ENCODE measurements at places on chromosomes 4 and X.

GRCh38 chrX:40530509-40530908, 50.3 kb upstream of the ATP6AP2 start:
- no peak for DNase-seq

DNA sequence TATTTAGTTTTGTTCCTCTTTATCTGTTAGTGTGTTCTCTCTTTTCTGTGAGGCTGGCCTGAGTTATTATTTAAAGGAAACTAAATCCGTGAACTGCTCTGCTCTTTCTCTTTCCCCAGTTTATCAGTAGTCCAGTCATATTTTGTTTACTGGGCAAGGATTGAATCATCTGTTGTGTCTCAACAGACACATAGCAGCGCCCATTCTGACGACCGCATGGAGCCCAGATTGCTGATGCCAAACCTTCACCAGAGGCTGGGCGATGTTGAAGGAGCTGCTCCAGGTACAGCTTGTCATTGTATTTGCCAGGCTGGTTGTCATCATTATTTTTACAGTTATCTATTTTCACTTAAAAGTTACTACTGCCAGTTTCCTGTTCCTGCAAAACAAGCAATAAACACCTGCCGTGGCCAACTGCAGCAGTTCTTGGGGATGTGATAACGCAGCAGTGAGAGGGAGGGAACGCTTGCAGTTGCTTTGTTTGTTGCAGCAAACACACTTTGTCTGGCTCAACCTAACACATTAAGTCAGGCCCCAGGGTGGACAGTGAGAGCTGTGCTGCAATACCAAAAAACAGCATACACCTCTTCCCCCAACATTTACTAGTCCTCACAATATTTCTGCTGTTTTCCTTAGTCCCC, 10.1 kb downstream of the REELD1 start:
- no peak for DNase-seq

DNA sequence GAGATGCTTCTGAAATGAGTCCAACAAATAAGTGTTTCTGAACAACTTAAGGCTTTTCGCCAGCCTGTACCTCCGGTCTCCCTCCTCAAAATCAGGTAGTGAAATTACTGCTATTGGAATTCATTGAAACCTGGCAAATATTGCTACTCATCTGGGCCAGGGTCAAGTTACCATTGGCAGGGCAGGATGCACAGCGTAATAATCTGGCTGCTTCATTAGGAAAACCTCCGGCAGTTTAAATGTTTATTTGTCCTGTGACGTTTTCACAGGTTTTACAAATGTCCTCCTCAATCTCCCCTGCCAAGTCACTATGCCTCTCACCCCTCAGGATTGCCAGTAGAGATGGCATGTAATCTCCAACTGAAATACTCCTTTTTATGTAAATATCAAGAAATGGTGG, 92.6 kb upstream of the KDR start:
- no peak for DNase-seq

GRCh38 chr4:84849051-84849640, 117.3 kb downstream of the WDFY3 start:
- DNase-seq = no peak

DNA sequence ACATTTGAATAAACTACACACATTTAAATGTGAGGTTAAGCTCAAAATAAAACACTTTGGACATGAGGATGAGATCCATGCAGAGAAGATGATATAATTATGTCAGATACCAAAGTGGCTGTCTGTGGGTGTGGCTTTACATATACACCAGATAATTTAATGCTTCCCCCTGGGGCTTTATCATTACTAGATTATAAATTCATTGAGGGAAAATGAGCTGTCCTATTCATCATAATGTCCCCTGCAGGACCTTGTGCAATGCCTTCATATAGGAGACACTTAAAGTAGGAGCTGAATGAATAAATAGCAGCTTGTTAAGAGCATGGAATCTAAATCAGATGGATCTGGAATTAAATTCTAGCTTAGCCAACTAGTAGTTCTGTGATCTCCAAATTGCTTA, 49.7 kb downstream of the OTC start:
- no peak for DNase-seq

GRCh38 chrX:97358941-97359340, 475.2 kb downstream of the RPA4 start:
- no peak for DNase-seq

DNA sequence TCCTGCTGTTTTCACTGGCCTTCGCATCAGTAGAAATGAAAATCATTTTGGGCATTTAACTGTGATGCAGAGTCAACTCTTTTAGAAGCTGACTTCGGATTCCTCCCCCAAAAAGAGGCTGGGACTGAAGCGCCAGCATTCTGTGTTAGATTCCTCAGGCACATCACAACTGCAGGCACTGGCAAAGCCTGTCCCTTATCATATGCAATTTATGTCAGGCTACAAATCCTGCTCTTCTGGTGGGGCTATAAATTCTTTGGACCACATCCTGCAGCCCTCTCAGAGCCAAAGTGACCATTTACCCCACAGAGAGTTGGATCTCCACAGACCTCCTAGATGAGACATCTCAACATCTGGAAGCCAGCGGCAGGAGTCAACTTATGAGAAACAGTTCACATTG, 138.4 kb downstream of the CBR4 start:
- DNase-seq = peak; percentile 89

DNA sequence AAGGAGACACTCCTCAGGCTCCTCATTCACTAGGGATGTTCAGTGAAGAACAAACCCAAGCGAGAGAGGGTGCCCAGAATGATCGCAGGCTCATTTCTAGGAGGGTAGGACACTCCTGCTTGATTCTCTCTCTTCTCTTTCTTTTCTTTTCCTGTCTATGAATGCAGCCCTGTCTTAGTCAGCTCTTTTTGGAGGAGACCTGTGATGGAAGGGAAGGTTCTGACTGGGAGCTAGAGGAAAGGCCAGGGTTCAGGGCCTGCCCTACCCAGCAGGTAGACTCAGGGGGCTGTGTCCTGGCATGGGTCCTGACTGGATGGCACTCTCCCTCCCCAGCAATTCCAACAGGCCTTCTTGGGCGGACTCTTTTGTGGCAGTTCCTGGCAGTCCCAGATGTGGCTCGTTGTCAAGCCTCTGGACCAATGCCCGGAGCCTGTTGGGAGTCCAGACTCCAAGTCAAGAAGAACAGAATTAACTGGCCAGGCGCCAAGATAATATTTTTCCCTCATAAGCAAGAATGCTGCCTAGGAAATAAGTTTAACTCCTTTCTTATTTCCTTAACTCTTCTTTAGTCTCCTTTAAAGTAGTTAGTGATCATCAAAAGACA, 139.4 kb upstream of the SCML1 start:
- DNase-seq = no peak

GRCh38 chrX:113539599-113540356, 699.1 kb upstream of the AMOT start:
- DNase-seq = no peak

DNA sequence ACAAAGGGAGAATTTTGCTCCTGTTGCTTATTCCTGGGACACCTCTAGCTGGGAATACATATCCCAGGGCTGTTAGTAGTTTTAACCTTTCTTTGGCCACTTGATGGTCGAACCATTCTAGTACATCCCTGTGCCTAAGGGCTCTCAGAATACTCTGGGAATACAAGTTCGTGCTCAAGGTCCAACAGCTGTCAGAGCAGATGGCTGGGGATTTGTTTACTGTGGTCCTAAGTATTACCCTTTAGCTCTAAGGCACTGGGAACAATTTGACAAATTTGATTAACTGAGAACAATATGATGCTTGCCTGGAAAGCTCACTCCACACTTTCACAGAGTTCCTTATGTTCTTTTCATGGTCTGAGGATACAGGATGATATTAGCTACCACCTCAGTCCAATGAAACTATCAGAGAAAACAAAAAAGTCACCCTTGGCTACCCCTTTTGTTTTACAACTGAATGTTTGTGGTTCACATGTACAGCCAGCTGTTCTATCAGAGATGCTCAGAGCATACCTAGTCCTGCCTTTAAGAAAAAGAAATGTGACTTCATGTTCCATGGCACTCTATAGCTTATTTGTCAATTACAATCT, 47.4 kb upstream of the PHOX2B start:
- DNase-seq = no peak

DNA sequence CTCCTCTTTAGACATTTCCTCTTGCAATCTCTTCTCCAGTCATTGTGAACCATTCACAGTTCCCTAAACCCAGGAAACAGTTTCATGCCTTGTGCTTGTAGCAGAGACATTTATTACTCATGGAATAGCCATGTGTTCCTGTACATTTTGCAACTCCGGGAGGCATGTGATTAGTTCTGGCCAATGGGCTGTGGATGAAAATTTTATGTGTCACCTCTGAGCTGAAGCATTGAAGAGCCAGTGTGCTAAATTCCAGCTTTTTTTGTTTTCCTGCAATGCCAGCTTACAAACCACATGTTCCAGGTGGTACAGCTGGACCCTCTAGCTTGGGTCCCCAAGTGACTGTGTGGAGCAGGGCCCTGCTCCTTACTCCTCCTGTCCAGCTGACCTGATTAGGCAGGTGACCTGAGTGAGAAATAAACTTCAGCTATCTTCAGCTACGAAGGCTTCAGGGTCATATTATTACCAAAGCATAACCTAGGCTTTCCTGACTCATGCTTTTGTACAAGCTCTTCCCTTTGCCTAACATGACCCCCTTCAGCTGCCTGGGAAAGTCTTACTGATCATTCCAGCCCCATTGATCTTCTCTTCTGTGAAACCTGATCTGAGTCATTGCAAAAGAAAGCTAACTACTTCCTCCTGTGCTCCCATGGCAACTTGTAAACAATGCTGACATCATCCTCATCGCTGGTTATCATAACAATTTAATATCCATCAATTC, 200.4 kb downstream of the PTTG2 start:
- peak; percentile 84 for DNase-seq

DNA sequence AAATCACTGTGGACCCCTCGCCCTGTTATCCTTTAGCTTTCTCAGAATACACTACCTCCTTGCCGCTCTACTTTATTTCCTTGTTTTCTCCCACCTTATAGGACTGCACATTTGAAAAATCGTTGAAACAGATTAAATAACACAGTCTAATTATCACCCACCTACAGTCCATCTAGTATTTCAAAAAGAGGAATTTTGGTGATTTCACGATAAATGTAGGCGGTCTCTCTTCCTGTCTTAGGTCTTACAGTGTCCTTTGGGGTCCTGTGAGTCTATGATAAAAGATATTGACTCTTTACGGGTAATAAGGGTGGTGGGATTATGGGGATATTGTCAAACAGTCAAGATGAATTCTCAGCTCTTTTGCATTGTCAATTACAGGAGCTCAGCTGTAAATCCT, 2.4 kb upstream of the TBL1X start:
- DNase-seq = no peak

DNA sequence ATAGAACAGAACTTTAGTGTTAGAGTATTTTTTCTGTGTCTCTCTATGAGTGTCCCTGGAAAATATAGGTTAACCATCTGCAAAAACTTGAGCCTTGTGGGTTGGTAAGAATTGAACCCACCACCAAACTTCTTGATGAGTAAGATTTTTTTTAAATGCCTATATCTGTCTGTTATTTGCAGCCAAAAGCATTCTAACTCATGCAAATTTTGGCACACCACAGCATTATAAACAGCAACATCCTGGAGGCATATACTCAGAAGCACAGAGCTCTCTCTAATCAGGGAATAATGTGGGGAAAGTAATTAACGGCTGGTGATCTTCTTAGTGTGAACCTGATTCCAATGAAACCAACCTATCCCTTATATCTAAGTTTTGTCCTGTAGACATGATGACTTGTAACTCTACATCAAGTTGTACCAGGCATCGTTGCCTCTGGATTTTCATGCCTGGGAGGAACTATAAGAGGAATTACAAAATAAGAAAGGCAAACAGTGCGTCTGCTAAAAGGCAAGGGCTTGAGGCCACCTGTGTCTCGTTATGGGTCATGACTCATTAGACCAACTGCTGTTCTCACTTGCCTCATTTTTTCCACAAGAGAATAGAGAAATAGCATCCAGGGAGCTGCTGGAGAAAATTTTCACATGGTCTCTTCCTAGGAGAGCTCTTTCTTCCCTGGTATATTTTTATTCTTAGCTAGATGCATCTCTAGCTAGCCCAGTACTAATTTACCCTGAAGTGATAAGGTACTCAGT, 202.4 kb downstream of the CHIC2 start:
- DNase-seq = peak; percentile 92

- DNase-seq = no peak
Measured at GRCh38 chr4:89067417-89067816, 10.4 kb upstream of the FAM13A start.

DNA sequence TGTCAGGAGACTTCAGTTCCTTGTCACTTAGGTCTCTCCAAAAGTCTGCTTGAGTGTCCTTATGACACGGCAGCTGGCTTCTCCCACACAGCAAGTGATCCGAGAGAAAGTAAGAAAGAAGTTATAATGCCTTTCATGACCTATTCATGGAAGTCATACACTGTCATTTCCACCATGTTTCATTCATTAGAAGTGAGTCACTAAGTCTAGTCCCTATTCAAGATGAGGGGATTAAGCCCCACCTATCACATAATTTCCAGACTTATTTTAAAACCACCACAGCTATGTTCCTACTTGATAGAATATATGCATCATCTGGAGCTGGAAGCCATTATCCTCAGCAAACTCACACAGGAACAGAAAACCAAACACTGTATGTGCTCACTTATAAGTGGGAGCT, 25.2 kb upstream of the COL25A1 start:
- DNase-seq = no peak

DNA sequence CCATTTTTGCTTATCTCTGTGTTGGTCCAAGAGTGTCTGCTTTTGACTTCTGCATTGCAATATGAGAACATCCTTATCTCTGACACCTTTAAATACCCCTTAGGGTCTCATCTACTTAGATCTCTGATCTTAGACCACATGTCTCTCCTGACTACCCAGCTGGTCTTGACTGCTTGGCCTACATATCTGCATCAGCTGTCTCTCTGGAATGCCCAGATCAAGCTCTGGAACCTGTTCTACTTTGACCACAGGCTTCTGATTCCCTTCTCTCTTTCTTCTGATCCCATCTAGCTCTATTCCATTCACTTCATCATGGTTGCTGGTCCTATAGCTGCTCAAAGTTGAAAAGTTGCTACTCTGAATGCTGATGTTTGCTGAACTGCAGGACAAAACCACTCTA, 301.2 kb downstream of the MAPK10 start:
- DNase-seq = no peak

GRCh38 chr4:33696041-33696440, 2548.3 kb downstream of the ARAP2 start:
- DNase-seq = no peak

DNA sequence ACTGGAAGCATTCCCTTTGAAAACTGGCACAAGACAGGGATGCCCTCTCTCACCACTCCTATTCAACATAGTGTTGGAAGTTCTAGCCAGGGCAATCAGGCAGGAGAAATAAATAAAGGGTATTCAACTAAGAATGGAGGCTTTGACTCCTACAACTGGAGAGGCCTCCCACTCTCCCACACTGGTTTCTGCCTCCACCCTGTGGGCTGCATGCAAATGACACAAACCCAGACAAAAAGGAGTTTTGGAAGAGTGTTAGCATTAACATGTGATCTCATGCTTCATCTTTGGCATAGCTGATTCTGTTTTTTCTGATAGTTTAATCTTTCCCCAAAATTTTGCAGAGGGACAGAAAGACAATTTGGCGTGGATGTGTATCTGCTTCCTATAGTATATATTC, 80.8 kb upstream of the IQCM start:
- peak; percentile 27 for DNase-seq

GRCh38 chrX:9326369-9326768, 138.5 kb upstream of the TBL1X start:
- DNase-seq = no peak

- no peak for DNase-seq
Measured at GRCh38 chr4:180949424-180950213, 1293.6 kb upstream of the TENM3 start.

- no peak for DNase-seq
Measured at GRCh38 chrX:154352466-154352865, 22.0 kb downstream of the FLNA start.

Measured in HFF-Myc (cell line).